Eye (tissue), 1 donor: ENCODE measurements at places on chromosomes 1 and 21.

GRCh38 chr1:246708166-246708565, 16.0 kb upstream of the SCCPDH start:
- no peak for DNase-seq

- DNase-seq, result no peak
Measured at GRCh38 chr21:42025376-42026081, 15.4 kb upstream of the ZBTB21 start.

- peak; percentile 76 for DNase-seq
Measured at GRCh38 chr21:41460578-41461527, 34.8 kb downstream of the MX1 start.

- no peak for DNase-seq
Measured at GRCh38 chr1:84272401-84272800, 29.1 kb upstream of the SAMD13 start.

DNA sequence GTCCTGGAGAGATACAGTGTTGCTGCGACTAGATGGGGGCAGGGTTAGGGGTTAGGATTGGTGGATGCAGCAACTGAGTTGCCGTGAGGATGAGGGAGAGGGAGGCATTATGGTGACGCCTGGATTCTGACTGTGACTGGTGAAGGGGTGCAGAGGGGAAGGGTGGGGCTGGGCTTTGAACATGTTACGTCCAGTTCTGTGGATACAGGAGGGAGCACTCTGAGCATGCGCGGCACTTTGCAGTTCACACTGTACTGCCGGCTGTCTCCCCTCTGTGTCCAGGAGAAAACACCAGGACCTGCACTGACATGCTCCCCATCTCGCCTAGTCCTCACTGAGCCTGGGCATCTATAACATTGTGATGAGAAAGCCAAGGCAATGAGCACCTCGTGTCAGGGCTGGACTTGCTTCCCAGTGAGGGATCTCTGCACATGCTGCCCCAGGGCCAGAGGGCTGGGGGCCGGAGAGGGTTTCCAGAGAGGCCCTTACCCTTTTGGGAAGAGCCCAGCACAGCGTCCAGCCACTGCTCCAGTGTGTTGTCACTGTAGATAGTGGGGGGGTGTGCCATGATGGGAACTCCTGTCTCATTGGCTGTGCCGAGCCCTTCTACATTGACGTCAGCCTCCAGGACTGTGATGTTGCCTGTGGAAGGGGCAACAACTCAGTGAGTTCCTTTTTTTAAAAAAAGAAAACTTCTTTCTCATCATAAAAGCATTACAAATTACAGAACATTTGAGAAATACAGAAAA, 7.6 kb downstream of the FAM151A start:
- no peak for DNase-seq

- DNase-seq, result no peak
Measured at GRCh38 chr1:20600156-20600555, 11.3 kb downstream of the CDA start.

DNA sequence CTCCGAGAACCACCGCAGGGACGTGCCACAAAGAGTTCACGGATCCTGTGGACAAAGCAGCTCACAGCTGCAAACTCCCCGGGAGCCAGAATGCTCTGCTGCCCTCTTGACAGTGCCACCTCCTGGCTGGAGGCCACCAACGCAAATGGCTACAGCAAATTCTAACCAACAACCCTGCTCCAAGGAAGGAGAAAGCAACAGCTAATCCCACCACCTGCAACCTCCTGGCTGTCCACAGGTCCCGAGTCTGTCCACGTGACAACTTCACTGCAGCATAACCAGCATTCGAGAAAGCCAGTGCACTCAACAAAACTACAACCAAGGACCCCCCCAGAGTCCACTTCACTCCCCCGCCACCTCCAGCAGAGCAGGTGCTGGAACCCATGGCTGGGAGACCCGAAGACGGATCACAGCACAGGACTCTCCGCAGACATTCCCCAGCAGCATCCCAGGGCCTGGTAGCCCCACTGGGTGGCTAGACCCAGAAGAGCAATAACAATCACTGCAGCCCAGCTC, 17.3 kb downstream of the POFUT2 start:
- DNase-seq, result no peak

DNA sequence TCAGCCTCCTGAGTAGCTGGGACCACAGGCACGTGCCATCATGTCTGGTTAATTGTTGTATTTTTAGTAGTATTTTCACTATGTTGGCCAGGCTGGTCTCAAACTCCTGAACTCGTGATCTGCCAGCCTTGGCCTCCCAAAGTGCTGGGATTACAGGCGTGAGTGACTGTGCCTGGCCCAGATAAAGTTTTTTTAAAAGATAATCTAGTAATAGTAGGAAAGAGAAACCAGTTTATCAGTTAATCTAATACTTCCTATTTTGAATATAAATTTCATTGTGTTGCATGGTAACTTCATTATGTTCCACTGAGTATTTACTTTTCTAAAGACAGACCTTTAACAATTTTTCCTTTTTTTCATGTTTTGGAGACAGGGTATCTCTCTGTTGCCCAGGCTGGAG, 10.0 kb downstream of the RABGAP1L start:
- no peak for DNase-seq

DNA sequence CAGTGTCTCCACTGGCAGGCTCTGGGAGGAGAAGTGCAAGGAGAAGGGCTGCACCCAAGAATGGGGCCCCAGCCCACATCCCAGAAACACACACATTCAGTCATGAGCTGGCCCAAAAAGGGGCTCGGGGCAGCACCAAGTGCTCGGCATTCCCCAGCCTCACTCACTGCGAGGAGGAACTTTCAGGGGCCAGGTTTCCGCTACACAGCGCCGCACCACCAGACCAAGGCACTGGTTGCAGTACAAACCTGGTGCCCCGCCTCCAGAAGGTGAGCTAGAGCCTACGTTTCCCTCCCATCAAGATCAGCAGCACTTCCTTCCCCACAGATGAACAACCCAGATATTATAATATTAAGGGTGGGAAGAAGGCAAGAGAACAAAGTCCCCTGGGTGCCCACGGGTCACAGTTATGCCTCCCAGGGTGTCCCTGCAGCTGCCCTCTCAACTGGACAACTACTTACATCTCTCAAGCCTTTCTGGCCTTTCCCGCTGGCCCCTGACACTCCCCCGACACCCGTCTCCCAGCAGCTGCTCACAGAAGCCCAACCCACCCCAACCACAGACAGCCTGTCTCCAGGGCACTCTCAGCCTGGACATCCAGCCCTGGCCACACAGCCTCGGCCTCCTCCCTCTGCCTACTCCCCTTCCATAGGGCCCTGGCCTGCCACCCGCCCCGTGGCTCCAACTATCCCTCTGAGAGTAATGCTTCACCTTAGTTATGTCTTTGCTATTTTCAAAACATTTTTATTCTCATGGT, 3.8 kb downstream of the PBXIP1 start:
- no peak for DNase-seq

DNA sequence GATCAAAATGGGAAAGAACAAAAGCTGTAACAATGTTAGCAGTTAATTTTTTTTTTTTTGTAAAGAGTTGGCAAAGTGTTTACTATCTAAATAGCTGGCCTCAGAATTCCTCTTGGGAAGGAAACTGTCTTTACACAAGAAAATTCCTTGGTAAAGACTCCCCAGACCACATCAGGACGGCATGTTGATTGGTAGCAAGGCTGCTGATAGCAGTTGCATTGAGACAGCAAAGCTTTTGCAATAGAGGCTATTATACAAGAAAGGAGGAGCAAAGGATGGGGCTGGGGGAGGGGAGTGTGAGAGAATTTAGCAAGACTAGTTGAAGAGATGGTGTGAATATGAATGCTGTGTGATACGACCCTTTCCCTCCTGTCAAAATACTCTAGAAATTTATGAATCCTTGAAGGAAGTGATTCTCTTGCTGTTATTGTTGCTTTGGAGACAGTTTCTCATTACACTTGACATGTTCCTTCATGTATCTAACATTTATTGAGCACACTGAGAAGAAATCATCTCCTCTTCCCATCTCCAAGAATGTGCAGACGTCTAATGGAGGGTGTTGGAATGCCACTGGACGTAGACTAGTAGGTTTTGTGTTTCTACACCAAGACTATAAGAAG, 355.6 kb downstream of the SIPA1L2 start:
- DNase-seq, result peak; percentile 26

GRCh38 chr1:26287033-26287711, 7.3 kb downstream of the SH3BGRL3 start:
- peak; percentile 75 for DNase-seq

DNA sequence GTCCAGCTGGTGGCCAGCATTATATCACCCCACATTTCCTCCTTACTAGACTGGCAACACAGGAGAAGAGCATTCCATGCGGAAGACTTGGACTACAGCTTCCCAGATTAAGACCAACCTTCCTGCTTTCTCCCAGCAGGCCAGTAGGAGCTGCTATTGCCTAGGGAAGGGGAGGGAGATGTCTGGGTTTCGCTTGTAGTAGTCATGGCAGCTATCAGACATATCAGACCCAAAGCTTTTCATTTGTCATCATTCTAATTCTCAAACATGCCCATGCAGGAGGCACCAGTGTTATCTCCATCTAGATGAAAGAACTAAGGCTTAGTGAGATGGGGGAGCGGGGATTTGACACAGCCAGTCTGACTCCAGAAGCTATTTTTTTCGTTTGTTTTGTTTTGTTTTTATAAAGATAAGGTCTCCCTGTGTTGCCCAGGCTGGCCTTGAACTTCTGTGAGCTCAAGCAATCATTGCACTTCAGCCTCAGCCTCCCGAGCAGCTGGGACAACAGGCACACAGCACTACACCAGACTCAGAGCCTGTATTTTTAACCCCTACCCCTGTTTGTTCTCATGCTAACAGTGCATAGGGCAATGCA, 4.5 kb downstream of the PLA2G2A start:
- DNase-seq, result peak; percentile 59

DNA sequence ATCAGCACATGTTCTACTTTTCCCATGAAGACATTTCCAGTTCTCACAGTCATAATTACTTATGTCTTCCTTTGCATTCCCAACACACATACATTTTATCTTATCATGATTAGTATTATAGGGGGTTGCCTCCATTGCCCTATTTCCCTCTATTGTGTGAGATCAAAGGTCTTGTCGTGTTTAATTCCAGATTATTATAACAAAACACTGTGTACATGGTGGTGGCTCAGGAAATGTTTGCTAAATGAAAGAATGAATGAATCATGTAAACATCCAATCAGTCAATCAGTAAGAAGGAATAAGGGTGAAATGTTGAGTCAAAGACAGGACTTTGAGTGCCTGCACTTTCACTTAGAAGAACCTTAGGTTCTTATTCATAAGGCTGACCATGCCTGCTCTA, 376.0 kb downstream of the SMYD3 start:
- no peak for DNase-seq

GRCh38 chr1:150559656-150560010, 10.4 kb downstream of the ADAMTSL4 start:
- no peak for DNase-seq

DNA sequence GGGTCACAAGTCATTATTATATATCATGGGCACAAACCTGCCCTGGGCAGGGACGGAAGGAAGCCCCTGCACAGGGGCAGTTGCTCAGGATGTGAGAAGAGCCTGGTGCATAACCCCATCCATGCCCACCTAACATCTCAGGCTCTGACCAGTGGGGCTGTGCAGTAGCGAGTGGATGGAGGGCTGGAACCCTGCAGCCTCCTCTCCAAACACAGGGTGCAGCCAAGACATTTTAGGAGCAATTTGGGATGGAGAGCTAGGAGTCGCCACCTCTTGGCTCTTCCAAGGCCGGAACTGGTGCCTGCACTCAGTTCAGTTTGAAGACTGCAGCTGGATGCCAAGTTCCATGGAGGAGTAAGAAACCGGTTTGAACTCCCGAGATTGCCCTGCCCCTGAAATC, 2.8 kb downstream of the MX1 start:
- DNase-seq, result no peak

DNA sequence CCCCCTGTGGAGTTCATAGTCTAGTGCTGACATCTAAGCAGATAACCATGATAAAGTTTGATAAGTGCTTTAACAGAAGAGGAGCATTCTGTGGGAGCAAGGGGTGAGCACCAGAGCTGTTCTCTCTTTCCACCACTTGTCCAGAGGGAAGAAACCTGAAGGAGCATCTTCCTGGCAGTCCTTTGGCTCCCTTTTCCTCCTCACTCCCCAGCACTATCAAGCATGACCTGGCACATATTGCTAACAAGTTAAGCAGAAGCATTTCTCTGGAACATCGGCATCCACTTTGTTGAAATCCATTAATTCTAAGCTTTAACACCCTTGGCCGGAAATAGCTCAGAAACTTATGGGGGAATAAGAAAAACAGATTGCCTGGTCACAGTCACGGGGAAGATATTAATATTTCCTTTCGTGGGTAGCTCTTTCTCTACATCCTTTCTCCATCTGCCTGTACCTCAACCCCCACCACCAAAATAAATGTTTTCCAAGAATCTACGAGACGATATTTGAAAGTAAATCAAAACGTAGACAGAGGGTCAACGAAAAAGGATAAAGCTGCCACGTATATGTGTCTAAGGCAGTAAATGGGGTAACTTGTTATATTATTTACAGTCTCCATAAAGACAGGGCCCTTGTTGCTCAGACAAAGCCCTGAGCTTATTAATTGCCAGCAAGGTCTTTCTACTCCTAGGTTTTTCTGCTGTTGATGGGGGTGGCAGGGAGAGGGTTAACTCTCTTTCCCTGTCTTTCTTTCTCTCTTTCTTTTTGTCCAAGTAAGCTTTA, 351.4 kb downstream of the NUF2 start:
- DNase-seq, result peak; percentile 6

DNA sequence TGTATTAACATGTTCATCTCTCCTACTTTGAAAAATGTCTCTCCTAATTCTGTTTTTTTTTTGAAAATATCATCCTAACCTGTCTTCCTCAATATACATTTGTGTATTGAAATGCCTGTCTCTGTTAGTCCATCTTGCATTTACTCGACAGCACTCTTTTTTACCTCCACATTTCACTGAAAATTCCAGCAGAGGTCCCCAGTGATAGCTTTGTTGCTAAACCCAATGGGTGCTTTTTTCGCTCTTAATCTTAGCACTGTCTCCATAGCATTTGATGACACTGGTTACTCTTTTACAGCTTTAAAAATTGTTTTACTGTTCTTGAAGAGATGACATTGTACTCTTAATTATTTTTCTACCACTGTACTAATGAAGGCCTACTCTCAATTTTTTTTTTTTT, 10.8 kb downstream of the OSBPL9 start:
- DNase-seq, result peak; percentile 15

DNA sequence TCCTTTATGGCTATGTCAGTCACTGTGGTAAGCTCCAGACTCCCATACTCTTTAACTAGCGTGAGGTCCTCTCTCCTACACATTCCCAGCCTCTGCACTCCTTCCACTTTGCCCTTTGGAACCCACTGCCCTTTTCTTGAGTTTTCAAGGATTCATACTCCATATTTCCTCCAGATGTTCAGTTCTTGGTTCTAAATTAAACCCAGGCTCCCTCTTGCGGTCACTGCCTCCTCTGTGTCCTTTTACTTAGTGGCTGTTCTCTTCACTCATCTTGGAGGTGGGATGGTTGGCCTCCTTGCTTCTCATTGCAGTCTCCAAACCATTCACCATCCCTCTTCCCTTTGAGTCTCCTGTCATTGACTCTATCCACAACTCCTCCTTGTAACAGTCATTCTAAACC, 208.1 kb downstream of the TGFB2 start:
- DNase-seq, result no peak

- DNase-seq, result no peak
Measured at GRCh38 chr1:18530587-18531502, 50.1 kb downstream of the KLHDC7A start.
